ENCODE measurements at places on chromosomes 16 and 17.
A peak's percentile ranks its signal among the peaks of the same experiment; 100 is the strongest.

- DNase-seq, result no peak
These were observed 54.0 kb upstream of the COX10 start for GRCh38 chr17:14015271-14015670.

GRCh38 chr16:87143661-87144121 is 173.5 kb downstream of the C16orf95 start:
- DNase-seq, result no peak

DNA sequence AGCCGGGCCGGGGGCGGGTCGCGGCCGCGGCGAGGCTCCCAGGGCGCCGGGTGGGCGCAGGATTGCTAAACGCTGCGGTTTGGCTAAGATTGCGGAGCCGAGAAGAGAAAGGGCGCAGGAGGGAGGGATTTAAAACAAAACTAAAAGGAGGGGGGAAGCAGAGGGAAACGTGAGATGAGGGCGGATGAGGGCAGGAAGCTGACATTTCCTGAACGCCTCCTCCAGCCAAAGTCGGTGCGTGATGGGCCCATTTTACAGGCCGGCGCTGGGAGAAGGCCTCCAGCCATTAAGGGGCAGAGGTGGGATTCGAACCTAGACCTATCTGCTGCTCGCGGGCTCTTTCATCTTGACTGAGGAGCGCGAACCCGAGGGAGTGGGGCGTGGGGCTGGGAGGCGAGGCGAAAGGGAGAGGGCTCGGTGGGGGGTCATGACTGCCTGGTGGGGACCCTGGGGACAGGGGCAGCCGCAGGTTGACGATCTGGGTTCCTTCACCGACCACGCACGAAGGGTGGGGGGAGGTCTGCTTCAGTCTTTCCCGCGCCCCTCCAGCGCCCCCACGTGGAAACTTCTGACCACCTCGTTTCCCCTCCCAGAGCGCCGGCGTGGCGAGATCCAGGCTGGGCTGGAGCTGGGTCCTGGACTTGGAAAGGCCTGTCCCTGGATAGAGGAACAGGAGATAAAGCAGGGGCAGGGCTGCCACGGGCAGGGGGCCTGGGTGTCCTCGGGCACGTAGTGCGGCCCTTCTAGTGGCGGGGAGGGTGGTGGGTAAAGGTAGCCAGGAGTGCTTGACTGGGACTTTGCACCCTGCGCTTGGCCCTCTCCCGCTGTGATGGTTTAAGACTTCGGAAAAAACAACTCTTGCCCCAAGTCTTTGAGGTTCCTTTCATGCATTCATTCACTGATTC is 3.8 kb upstream of the TAC4 start:
- peak; percentile 60 for DNase-seq

DNA sequence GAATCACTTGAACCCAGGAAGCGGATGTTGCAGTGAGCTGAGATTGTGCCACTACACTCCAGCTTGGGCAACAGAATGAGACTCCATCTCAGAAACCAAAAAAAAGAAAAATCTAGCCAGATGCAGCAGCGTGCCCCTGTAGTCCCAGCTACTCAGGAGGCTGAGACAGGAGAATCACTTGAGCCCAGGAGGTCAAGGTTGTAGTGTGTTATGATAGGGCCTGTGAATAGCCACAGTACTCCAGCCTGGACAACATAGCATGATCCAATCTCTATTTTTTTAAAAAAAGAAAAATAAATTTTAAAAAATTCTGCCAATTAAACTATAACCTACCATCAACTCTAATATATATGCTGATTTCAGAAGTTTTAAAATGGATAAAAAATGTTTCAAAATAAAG is 15.8 kb downstream of the PHLPP2 start:
- DNase-seq, result no peak

DNA sequence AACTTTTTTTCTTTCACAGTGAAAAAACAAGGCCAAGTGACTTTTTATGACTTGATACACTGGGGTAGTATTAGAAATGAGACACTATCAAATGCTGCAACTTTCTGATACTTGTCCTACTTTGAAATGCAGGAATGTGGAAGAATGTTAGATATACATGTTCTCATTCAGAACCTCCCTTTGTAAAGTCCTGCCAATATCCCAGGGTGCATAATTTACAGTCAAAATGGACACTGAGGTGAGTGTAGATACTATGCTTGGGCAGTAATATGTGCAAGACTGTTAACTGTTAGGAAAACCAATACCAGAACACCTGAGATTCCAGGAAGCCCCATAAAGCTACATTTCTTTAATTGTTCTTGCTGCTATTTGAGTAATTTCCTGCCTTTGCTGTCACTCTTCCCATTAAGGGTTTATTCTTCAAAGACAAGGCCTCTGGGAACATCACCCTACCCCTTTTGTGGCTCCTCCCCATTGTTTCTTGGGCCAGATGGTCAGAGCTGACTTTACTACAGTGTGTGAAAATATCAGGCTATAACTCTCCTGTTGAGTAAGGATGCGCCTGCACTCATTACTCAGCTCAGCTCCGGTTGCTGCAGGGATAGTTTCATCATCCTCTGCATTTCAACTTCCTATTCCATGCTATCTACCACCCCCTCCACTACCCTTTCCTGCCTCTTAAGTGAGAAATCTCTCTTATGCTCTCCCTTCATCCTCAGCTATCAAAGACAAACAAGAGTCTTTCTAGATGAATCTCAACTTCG is 48.7 kb downstream of the TMEM100 start:
- no peak for DNase-seq

DNA sequence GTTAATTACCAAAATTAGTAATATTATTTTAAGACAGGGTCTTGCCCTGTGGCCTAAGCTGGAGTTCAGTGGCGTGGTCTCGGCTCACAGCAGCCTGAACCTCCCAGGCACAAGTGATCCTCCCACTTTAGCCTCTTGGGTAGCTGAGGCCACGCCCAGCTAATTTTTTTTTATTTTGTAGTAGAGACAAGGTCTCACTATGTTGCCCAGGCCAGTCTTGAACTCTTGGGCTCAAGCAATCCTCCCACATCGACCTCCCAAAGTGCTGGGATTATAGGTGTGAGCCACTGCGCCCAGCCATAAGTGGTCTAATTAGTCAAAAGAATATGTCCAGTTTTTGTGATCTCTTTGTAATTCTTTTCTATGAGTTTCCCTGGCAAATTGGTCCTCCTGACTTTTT is 12.0 kb upstream of the CFDP1 start:
- DNase-seq, result no peak

DNA sequence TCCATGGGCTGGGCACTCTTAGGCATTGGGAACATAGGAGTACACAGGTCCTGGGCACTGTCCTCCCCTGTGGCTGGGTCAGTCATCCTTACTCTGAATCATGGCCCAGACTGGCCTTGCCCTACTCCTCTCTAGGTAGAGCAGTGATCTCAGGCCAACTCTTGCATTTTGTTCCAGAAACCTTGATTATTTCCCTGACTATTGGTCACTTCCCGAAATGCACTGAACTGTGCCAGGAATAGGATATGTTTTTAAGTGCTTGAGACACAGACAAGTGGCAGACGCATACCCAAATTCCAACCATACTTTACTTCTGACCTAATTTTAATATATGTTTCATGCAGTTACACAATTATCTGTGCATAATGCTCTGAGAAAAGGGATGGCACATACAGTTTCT is 10.3 kb downstream of the KRABD2 start:
- no peak for DNase-seq

DNA sequence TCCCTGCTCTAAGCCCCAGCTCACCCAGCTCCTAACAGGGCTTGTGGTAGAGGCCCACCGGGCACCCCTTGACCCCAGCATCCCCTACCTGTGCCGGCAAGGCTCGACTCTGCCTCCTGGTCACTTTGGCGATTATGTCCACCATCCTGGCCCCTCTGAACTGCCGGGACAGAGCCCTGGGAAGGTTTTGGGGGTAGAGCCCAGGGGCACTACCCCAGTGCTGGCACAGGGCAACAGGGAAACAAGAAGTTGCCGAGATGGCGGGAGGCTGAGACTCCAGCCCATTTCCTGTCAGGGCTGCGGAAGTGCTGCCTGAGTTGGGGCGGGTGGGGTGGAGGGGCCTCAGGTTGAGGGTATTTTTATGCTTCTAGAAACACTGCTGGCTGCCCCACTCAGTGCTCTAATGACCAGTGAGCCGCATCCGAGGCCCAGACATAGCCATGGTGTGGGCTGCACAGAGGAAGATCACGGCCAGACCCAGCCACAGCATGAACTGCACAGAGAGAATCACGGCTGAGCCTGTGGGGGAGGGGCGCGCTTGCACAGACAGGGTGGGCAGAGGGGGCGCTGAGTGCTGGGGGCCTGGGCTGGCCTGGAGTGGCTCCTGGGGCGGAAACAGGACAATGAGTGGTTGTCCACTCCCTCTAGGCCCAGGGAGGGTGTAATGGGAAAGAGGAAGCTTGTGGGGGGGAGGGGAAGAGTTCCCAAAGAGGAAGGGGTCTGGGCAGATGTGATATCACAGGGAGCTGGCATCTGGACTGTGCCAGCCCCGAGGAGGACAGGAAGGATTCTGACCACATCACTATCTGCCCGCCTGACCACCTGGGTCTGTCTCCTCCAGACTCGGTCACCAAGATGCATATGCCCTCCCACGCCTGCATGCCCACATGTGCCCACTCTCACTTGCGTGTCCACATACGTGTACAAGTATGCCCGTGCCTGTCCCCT is 22.3 kb downstream of the ARHGAP27 start:
- no peak for DNase-seq

- no peak for DNase-seq
These were observed 42.4 kb upstream of the DOC2B start for GRCh38 chr17:223723-224471.

DNA sequence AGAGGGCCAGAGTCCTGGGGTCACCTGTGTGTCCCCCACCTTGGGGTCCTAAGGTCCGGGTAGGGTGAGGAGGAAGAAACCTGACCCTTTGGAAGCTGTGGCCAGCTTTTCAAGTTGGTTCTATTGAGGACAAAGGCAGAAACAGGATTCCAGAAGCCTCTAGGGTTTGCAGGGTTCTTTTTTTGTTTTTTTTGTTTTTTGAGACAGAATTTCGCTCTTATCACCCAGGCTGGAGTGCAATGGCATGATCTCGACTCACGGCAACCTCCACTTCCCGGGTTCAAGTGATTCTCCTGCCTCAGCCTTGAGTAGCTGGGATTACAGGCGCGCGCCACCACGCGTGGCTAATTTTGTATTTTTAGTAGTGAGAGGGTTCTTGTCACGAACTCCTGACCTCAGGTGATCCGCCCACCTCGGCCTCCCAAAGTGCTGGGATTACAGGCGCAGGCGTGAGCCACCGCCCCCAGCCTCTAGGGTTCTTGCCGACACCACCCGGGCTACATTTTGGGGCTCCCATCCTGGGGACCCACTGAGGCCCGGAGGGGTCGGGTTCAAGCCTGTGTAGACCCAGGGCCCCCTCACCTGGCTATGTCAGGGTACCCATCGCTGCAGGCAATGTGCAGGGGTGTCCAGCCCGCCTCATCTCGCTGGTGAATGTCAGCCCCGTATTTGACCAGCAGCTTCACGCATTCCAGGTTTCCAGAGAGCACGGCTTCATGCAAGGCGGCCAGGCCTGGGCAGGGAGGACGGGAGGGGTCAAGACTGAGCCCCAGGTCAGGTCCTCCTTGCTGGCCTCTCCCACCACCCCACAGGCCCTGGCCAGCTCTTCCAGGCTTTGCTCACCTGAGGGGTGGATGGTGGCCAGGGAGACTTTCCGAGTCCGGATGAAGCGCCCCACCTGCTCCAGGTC is 674 bp downstream of the PPP1R27 start:
- no peak for DNase-seq

- no peak for DNase-seq
These were observed 7.2 kb downstream of the ENO3 start for GRCh38 chr17:4958102-4958501.

DNA sequence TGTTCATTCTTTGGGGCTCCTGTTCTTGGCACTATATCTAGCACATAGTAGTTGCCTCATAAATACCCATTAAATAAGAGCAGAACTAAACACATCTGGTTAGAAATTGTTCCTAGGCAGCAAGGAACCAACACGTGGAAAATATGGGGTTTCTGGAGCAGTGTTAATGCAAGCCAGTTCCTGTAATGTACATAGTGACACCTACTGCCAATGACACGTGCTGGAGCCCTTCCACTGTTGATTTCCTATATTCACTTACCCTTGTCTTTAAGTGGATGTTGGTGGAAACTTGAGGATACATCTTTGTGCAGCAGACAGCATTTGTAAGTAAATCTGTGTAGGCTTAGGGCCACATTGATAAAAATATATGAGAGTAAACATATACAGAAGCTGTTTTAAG is 1.6 kb upstream of the IRF8 start:
- no peak for DNase-seq

DNA sequence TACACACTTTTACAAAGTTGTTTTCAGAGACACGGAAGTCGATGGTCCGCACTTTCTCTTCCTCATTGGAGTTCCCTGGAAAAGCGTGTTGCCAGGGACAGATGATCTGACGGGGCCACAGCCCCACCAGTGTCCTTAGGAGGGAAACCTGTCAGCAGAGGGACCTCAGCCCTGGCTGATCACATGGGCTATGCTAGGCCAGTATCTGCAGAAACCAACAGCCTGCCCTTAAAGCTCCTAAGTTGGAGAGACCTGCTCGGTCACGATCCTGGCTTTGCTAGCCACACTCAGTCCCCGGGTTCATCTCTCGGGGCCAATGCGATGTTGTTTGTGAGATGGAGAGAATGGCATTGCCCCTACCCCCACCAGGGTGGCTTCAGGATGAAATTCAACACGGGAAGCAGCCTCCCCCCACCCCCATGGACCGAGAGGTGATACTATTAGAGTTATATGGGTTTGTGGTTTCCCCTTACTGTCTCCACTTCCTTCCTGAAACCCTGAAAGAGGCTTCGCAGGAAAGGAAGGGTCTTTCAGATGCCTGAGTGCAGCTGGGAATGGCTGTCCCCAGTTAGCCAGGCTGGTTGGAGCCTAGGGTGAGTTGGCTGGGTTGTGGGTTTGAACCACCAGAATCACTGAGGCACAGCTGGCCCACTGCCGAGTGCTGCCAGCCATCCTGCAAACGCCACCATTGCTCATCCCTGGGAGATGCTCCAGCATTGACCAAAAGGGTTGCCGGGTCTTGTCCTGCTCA is 16.6 kb downstream of the RMI2 start:
- DNase-seq, result no peak

- DNase-seq, result no peak
These were observed 579.1 kb downstream of the CDH13 start for GRCh38 chr16:83205896-83206295.

- no peak for DNase-seq
These were observed 25.8 kb downstream of the EMP2 start for GRCh38 chr16:10554569-10554968.

DNA sequence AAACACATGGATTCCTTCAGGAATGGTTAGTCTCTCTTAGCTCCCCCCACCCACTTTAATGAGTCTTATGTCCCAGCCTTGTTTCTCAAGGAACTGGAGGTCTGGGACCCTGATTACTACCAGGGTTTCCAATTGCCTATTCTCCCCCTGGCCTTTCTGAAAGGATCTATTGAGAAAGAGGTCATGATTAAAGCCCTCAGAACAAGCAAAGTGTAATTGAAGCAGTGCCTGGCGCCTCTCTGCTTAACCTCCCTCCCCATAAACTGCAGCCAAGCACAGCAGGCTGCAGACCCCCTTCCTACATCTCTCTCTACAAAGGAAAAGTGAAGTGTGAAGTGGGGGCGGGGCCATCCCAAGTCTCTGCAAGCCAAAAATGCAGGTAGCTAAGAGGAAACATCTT is 159.7 kb upstream of the CDH11 start:
- DNase-seq, result no peak

GRCh38 chr16:64304396-64304795 is 817.5 kb downstream of the CDH11 start:
- peak; percentile 54 for DNase-seq

- DNase-seq, result no peak
These were observed 25.0 kb downstream of the TMEM94 start for GRCh38 chr17:75481194-75482068.
